Activated naive CD8-positive, alpha-beta T cell treated with anti-CD3 and anti-CD28 coated beads for 36 hours (primary cell): ENCODE measurements at places on chromosomes 3 and 15. TPM values are rescaled to one million over a fixed set of nuclear protein-coding genes. Genes with fewer than 3 reads are reported as not detected.
A peak's percentile ranks its signal among the peaks of the same experiment; 100 is the strongest.

DNA sequence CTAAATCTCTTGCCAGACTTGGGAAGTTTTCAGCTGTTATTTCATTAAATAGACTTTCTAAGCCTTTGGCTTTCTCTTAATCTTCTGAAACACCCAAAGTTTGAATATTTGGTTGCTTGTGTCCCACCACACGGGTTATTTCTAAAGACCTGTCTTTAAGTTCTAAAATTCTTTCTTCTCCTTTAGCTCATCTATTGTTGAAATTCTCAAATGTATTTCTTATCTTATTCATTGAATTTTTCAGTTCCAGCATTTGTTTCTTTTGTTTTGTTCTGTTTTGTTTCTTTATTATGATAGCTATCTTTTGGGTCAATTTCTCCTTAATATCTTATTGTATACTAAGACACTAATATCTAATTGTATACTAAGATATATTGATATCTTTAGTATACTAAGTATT lies 97.0 kb downstream of the ARRDC4 start:
- no peak for DNase-seq
- no peak overlapping the region for H3K4me3 ChIP-seq
- H3K36me3 ChIP-seq: no peaks in the 10 kb centered on the region

Gene GPR176
- not detected for total RNA-seq

Gene KIF15
- 36.2 TPM for total RNA-seq

- H3K4me3 ChIP-seq: peak overlapping the region; percentile 42
- H3K4me1 ChIP-seq: peaks cover 50% of the 10 kb centered on the region
- H3K27me3 ChIP-seq: no peaks in the 10 kb centered on the region
- H3K27ac ChIP-seq: peak overlapping the region; percentile 91
Measured at GRCh38 chr15:60720493-60721256, 241.7 kb upstream of the ICE2 start.

Gene GOLGA8N
- total RNA-seq: 3.0 TPM

- H3K4me3 ChIP-seq: no peak overlapping the region
- H3K27ac ChIP-seq: peak overlapping the region; percentile 4
- peaks cover 6% of the 10 kb centered on the region for H3K36me3 ChIP-seq
- DNase-seq: peak; percentile 55
Measured at GRCh38 chr15:41928637-41929620, 35.1 kb upstream of the SPTBN5 start.

Gene PLA2G4E
- total RNA-seq: not detected

DNA sequence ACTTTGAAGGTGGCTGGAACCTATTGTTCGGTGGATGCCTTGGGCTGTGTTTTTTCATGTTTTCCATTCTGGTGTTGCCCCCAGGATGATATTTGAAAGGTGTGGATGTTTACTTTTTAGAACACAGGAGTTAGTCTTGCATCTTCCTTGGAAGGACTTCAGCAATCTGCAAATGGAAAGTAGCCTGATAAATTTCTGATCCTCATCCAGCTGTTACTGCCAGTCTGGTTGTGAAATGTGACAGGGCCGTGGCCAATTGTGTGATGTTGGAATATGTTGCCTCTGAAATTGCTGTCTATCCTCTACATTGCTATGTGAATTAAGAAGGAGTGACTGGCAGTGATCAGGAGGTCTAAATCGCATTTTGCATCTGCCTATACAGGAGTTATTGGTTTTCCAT lies 382.5 kb upstream of the C2CD4B start:
- no peak overlapping the region for H3K4me3 ChIP-seq
- H3K4me1 ChIP-seq: no peaks in the 10 kb centered on the region
- H3K27ac ChIP-seq: no peak overlapping the region
- no peaks in the 10 kb centered on the region for H3K36me3 ChIP-seq

Gene CEP19
- 6.4 TPM for total RNA-seq

Gene BLOC1S6
- 49.2 TPM for total RNA-seq

- H3K27me3 ChIP-seq: peaks cover 23% of the 10 kb centered on the region
- DNase-seq: no peak
- peaks cover 1% of the 10 kb centered on the region for H3K36me3 ChIP-seq
- H3K4me1 ChIP-seq: peaks cover 23% of the 10 kb centered on the region
Measured at GRCh38 chr15:56468401-56468800, 3.5 kb upstream of the MNS1 start.

DNA sequence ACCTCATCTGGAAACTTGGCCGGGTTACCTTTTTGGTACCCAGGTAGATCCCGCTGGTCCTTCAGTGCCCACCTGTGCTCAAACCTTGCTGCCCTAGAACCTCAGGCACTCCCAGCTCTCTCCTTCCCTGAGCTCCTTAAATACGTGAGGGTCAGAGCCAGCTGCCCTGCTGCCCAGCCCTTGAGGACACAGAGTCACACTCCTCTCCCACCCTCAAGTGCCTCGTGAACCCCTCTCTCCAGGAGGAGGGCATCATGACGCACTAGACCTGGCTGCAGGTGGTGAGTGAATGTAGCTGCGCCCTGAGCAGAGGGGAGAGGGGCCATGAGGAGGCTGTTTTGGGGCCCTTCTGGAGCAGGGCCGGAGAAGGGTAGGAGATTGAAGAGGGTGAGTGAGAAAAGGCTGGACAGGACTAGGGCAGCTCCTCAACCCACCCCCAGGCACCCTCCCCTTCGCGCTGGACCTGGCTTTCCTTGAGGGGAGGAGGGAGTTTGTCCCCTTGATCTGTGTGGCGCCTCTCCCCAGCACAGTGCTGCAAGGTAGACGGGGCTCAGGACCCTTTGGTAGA lies 941 bp downstream of the SLC12A8 start:
- peaks cover 14% of the 10 kb centered on the region for H3K4me1 ChIP-seq
- DNase-seq: no peak
- peak overlapping the region; percentile 60 for H3K4me3 ChIP-seq

Gene GABRA5
- not detected for total RNA-seq

DNA sequence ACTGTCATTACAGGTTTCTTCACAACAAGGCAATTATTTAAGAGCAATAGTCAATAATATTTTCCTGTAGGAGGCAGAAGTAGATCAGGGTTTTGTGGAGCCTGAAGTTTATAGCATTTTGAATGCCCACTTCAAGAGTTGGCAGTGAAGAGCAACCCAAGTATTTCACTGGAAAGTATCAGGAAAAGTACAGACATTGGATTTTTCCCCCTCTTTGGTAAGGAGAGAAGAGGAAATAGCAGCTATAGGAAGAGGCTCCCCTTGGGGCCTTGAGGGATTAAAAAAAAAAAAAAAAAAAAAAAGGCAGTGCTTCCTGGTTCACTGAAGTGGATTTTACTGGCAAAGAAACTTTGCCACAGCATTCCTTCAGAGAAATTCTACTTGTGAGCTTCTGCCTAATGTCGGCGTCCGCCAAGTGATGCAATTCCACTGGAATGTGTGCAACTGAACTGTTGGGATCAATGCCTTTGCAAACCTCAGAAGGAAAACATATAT lies 5.7 kb upstream of the CNTN6 start:
- H3K27ac ChIP-seq: no peak overlapping the region
- DNase-seq: no peak
- no peaks in the 10 kb centered on the region for H3K27me3 ChIP-seq
- H3K4me1 ChIP-seq: no peaks in the 10 kb centered on the region

Gene ZIC1
- not detected for total RNA-seq

DNA sequence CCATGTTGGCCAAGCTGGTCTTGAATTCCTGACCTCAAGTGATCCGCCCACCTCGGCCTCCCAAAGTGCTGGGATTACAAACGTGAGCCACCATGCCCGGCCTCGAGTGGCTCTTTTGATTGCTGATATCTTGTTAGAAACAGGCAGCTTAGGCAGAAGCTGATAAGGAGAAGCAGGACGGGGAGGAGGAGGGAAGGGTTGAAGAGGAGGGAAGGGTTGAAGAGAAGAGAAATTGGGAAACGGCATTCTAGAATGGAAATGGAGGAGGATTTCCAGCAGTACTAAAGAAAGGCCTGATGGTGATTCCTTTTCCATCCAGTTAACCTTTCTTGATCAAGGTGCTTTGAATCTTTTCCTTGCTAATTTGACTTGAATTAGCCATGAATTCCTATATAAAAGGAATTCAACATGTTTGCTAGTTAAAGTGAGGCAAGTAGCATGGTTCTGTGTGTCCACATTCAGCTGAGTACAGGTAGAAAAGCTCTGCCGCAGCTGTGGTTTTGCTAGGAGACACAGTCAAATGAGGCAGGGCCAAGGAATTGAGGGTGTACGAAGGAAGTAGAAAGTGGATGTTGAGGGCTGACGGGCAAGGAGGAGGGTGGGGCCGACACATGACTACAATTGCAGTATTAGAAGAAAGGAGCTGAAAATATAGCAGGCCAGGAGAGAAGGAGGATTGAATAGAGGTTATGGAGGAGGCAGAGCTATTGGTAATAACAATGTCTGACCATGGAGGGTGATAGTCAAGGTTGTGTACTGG lies 27.2 kb upstream of the ATP1B3 start:
- no peak for DNase-seq
- no peaks in the 10 kb centered on the region for H3K4me1 ChIP-seq
- H3K4me3 ChIP-seq: no peak overlapping the region
- H3K36me3 ChIP-seq: no peaks in the 10 kb centered on the region

DNA sequence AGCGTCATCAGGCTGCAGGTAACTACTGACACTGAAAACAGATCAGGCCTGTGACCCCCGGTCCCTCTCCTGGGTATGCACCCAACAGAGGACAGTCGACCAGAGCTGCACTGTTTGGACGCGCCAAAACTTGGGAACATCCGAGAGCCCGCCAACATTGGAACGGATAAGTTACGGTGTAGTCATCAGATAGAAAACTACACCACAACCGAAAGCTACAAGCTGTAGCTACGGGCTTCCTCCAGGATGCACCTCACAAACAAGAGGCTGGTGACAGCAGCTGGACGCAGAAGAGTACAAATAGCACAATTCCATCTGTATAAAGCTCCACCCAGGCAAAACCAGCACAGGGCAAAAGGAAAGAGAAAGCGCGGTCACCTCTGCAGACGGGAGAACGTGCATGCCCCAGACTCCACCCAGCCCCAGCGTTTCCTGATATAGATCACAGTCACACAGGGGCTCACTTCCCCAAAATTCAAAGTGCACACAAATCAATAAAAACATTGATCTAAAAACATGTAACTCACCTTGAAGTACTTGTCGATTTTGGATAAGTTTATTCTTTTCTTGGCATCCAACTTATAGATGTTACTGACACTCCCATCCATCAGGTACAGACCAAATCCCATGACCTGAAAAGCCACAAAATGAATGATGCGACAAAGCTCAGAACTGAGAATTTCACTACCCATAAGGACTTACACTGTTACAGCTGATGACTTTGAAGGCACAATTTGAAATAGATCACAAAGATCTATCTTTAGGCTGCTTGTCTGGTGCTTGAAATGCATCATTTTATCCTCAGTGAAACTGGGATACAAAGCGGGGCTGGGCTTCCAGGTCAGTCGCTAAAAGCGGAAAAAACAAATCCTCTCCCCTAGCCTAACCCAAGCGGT lies 43.3 kb downstream of the CYFIP1 start:
- no peaks in the 10 kb centered on the region for H3K36me3 ChIP-seq
- H3K27me3 ChIP-seq: no peaks in the 10 kb centered on the region

DNA sequence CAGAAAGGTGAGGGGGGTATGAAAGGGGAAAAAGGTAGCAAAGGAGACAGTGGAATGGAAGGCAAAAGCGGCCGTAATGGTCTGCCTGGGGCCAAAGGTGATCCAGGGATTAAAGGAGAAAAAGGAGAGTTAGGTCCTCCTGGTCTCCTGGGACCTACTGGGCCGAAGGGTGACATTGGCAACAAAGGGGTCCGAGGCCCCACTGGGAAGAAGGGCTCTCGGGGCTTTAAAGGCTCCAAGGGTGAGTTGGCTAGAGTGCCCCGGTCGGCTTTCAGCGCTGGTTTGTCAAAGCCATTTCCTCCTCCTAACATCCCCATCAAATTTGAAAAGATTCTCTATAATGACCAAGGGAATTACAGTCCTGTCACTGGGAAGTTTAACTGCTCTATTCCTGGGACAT lies 6.7 kb downstream of the OTOL1 start:
- no peaks in the 10 kb centered on the region for H3K27me3 ChIP-seq
- DNase-seq: no peak
- H3K4me3 ChIP-seq: no peak overlapping the region
- no peaks in the 10 kb centered on the region for H3K4me1 ChIP-seq

DNA sequence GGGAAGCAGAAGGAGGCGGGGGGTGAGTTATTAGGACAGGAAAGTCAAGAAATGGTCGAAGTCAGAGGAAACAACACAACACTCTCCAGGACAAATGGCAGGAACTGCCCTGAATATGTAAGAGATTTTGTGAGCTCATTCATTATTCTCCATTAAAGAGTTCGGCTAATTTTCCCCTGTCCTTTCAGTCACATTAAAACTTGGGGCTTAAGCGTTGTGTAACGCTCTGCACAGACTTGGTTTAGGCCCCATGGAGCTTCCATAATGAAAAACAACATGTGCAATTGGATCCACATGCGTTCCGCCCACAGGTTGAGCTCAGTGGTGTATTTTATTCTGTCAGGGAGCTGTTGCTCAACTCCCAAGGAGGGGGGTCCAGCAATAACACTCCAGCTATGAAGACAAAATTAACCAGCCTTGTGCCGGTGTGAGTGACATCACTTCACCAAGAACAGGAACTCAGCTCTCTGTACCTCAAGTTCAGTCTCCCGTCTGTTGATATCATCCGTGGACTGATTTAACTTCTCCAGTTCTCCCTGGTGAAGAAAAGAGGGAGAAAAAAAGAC lies 2.3 kb downstream of the SH3BP5 start:
- H3K27ac ChIP-seq: no peak overlapping the region
- no peaks in the 10 kb centered on the region for H3K36me3 ChIP-seq
- H3K4me1 ChIP-seq: peaks cover 32% of the 10 kb centered on the region

DNA sequence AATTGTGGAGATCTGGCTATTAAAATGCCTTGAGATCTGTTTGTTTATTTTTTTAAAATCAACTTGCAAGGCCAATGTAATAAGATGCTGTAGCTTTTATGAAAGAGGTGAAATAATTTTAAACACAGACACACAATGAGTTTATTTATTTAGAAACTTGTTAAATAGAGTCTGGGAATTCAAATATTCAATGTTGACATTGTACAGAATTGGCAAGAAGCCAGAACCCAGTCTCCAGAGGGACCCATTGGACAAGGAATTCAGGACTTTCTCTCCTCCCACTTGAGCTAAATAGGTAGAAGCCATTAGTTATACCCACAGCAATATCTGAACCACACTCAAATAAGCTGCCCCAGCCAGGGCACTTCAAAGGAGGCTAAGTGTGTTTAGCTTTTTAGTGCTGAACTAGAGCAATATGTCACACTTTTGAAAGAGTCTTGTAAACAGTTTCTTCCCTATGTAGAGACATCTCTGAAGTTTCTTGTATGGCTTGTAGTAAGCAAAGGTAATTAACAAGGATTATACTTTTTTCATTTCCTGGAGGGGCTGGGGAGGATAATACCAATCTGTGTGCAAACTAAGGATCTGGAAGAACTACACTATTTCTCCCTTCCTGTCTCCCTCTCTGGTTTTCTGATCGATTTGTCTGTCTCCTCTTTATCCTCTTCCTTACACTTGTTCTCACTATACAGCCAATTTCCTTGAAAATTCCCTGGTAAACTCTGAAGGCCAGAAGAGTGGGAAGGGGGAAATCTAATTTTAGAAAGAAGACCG lies 6.0 kb downstream of the MECOM start:
- H3K4me1 ChIP-seq: peaks cover 33% of the 10 kb centered on the region
- no peak for DNase-seq
- no peaks in the 10 kb centered on the region for H3K36me3 ChIP-seq
- H3K27ac ChIP-seq: no peak overlapping the region

- H3K4me1 ChIP-seq: peaks cover 36% of the 10 kb centered on the region
- H3K4me3 ChIP-seq: peak overlapping the region; percentile 27
- DNase-seq: peak; percentile 36
- H3K36me3 ChIP-seq: peaks cover 35% of the 10 kb centered on the region
- no peaks in the 10 kb centered on the region for H3K27me3 ChIP-seq
Measured at GRCh38 chr3:53109190-53109589, 21.0 kb downstream of the RFT1 start.
